Fibroblast of skin of left biceps (primary cell): ENCODE measurements at places on chromosomes 5 and 9.
A peak's percentile ranks its signal among the peaks of the same experiment; 100 is the strongest.

GRCh38 chr5:129410488-129410887 is 49.6 kb upstream of the ADAMTS19 start:
- DNase-seq = no peak

DNA sequence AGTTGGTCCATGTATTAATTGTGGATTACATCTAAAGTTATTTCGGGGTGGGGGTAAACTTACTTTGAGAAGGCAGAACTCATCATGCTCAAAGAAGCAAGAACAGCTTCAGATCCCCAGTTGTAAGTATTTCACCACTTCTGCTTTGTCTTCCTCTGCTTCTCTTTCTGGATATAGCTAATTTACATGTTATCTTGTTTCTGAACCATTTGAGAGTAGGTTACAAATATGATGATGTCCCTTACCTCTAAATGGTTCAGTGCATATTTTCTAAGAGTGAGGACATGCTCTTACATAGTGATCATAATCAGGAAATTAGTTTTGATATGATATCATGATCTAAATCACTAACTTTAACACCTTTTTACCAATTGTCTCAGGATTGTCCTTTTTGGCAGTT is 11.9 kb downstream of the TRIO start:
- no peak for DNase-seq

- DNase-seq = no peak
Observed at GRCh38 chr5:122937914-122938313, 92.5 kb downstream of the SNX24 start.

DNA sequence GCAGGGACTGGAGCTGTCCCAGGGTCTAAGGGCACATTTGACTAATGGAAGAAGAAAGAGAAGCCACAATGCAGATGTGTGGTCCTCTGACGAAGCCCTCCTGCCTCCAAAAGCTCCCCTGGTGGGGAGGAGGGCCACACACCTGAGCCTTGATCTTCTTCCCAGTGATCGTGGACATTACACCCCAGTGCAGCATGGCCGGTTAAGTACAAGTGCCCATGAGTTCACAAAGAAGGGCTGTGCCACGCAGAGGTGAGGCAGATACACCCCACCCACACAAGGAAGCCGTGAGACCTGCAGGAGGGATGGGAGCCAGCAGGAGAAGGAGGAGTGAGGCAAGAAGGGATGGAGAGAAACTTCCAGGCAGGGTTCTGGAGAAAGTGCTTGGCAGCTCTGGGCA is 199.0 kb upstream of the MVB12B start:
- no peak for DNase-seq

DNA sequence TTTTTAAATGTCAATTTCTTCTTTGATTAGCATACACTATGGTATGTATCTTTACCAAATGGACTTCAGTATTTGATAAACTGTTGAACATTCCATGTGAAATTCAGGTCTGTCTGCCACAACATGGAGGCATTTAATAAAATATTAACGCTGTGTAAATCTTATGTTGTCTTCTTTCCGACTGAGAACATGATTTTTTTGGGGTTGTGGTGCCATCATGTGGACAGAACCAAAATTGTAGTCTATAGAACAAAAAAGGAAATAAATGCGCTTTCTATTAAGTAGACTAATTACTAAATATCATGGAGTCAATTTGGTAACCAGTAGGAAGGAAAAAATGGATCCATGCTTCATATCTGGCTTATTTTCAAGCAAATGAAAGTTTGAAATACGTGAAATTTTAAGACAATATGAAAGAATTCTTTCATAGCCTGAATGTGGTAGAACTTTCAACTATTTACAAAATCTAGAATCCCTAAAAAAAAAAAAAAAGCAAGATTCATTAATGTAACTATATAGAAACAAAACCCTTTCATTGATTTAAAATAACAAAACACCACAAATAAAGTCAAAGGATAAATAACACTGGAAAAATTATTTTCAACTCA is 2.8 kb upstream of the PLK2 start:
- peak; percentile 44 for DNase-seq

GRCh38 chr5:123455640-123456039 is 32.4 kb upstream of the CEP120 start:
- no peak for DNase-seq

DNA sequence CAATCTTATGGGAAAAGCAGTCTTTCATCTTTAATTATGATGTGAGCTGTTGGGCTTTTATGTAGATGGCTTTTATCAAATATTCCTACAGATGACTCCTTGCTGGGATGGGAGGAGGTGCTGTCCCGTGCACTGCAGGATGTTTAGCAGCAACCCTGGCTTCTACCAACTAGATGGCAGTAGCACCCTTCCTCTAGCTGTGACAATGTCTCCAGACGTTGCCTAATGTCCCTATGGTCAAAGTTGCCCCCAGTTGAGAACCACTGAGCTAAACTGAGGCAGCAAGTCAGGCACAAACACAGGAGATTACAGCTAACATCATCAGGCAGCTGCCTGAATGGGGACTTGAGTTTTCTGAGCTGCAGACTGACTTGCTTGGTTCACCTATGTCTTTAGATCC is 401.9 kb upstream of the PDE4D start:
- no peak for DNase-seq

DNA sequence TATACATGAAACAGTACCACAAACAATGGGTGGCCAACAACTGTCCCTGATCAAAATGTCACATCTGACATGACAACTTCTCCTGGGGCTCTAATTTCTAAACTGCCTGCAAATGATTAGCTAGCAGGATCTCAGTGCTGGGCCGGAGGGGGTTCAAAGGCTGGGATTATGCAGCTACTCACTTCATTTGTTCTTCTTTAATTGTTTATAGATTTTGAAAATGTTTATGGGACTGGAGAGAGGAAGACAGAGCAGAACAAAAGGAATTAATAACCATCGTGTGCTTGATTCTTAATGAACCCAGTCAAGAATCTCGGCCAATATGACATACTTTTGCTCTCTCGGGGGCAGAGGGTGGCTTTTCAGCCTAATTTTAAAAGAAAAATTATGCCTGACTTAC is 313.6 kb downstream of the NSG2 start:
- DNase-seq = no peak

DNA sequence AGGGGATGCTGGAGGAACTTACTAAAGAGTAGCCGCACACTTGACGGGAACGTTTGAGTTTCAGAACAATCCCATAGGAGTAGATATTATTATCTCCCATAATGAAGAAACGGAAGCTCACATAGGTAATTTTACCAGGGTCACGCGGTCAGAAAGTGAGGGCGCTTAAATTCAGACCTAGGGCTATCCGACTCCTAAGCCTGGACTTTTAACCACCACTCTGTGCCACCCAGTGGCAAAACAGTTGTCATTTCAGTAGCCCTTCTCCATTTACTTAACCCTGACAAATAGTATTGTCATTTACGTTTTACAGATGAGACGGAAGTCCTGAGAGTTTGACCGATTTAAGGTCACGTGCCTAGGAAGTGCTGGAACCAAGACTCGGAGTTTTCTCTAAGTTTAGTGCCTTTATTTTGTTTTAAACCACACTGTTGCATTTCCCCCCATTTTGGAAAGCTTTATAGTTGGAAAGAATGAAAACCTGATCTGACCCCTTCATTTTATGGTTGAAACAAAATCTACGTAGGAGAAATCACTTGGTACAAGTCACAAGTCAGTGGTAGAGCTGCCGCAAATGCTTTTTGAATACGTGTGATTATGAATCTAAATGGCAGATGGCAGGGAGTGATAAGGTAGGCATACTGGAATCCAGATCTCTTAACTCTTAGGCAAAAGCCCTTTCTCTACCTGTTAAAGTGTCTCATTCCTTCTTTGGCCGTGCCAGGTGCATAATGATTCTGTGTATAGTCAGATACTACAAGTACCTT is 650 bp downstream of the MRRF start:
- no peak for DNase-seq

DNA sequence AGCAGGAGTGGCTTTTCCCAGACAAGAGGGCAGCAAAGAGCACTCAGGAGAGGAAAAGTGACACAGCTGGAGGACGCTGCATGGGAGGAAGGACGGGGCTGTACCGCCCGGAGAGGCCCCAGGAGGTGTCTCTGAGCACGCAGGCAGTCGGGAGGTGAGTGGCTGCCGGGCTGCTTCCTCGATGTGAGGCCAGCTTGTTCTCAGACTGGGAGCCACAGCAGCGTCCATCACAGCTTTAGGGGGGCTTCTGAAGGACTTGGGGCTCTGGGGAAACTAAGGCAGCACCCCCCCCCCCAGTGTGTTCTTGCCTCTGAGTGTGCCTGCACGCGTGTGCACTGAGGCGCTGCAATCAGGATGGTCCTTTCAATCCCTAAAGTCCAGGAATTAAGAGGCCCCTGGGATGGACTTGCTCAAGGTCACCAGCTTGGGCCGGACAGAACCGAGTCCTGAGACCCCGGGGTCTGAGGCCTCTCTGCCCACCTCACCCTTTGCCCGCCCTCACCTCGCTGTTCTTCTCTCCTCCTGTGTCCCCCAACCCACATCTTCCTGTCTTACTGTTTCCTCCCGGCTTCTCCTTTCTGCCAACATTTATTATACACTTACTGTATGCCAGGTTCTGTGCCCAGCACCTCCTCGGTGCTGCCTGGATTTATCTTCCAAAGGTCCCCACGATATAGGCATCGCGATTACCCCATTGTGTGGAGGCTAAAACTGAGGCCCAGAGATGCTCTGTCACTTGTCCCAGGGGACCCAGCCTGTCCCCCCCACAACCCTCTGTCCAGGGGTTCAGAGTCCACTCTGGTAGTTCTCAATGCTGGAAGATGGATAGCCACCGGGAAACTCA is 32.9 kb downstream of the FAM163B start:
- no peak for DNase-seq

DNA sequence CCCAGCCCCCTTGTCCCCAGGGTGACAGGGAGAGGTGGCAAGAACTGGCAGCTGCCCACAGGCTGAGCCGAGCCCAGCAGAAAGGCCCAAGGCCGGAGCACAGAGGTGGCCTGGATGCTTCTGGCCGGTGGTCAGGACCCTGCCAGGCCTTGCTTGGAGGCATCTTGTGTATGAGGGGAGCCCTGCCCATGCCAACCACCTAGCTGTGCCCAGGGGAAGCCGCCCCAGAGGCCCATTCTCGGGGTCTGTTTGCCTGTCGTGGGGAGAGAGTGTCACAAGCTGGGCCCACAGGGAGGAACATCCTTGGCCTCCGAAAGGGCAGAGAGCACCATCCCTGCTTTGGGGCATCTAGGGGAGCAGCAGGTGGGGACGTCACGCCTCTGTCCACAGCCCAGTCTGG is 10.0 kb downstream of the NKD2 start:
- DNase-seq = no peak

GRCh38 chr5:137332296-137332695 is 166.8 kb downstream of the SPOCK1 start:
- no peak for DNase-seq

DNA sequence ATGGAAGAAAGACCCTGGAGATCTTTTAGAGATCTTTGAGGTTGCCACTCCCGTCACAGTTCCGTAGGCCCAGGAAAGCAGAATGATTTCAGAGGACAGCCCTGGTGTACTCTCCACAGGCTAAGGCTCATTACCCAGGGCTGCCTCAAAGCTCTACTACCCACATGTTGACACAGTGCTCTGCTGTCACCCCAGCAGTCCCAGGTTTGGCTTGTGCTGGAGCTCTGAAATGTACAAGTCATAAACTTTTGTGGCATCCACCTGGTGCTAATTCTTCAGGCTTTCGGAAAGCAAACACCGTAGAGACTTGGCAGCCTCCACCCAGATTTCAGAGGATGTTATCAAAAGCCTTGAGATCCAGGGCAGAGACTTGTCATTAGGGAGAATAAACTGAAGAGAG is 136.5 kb downstream of the MTRR start:
- DNase-seq = no peak

GRCh38 chr5:135739383-135739981 is 95.0 kb upstream of the SLC25A48 start:
- DNase-seq = peak; percentile 35

DNA sequence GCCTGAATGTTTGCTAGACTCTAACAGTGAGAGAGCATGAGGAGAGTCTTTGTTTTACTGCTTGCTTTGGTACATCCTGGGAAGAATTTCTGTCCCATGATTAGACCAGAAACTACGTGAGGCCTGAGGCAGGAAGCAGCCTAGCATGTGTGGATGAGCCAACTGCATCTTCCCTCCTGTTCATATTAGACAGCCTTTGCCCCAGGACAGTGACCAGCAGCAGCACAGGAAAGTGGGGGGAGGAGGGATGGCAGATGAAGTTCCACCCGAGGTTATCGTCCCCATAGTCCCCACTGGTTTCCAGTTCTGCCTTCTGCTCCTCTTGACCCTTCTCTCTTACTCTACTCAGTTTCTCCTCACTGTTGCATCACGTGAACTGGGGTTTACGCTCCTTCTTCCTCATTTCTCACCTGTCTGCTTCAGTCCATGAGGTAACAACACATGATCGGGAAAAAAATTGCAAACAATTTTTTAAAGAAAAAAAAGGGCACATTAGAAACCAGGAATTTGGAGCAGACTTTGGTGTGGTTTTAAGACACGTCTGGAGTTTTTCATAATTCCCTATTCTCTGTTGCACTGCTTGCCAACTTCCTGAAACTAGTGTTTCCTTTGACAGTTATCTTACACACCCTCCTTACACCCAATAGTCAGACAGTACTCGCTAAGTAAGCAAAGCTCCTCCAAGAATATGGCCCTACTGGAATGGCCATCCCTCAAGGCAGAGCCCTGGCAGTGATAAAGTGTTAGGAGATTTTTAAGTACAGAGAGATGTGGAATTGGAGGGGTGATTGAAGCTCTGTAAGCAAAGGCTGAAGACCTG is 84.1 kb downstream of the SNX18 start:
- no peak for DNase-seq

- no peak for DNase-seq
Observed at GRCh38 chr9:32707326-32707725, 71.9 kb upstream of the TAF1L start.

DNA sequence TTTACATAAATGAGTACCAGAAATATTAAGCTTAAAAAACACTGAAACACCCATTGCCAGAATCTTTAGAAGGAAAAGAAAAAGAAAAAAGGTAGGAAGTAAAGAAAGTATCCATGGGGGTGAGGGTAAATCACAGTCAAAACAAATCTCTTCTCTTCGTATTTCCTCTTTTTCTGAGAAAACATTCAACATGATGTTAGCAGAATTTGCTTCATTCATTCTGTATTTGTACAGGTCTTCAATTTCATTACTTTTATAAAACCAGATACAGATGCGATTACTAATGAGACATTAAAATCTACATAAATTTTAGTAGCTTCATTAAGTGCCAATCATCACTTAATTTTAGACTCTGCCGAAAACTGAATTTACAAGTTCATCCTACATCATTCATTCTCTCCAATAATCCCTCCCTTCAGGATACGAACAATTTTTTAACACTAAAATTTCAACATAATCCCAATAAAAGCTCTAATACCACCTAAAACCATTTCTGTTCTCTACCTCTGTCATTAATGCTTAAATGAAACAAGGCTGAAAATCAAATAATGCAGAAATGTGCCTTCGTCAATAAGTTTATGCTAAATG is 7.0 kb downstream of the NR3C1 start:
- no peak for DNase-seq
